Kidney epithelial cell (primary cell): ENCODE measurements at places on chromosomes 5 and 9. TPM values are rescaled to one million over a fixed set of nuclear protein-coding genes. Genes with fewer than 3 reads are reported as not detected.

DNA sequence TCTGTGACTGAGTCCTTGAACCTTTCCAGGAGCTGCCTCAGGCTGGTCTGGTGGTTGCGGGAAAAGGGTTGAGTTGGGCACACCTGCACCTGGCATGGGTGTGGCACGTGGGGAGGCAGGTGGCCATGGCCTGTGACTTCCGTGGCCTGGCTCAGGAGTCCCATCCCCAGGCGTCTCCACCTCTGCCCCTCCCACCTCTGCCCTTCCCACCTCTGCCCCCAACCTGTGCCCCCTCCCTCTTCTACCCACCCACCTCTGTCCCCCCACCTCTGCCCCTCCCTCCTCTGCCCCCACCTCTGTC, 1.9 kb upstream of the QRFP start:
- DNase-seq, result no peak

DNA sequence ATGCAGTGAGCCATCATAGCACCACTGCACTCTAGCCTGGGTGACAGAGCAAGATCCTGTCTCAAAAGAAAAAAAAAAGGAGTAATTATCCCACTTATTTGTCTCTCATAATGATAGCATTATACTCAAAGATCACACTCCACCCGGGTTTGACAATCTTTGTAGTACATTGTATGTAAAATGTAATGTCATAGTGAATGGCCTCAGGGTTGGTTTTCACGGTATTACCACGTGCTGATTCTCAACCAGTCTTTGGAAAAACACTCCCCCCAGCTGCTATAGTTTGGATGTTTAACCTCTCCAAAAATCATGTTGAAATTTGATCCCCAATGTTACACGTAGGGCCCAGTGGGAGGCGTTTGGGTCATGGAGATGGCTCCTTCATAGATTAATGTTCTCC, 402.4 kb upstream of the GRAMD2B start:
- no peak for DNase-seq

WNK2 gene
- 9.7 and 17.1 TPM in 2 replicates for total RNA-seq

RANBP6 gene
- 21.0 and 24.0 TPM in 2 replicates for total RNA-seq

DNA sequence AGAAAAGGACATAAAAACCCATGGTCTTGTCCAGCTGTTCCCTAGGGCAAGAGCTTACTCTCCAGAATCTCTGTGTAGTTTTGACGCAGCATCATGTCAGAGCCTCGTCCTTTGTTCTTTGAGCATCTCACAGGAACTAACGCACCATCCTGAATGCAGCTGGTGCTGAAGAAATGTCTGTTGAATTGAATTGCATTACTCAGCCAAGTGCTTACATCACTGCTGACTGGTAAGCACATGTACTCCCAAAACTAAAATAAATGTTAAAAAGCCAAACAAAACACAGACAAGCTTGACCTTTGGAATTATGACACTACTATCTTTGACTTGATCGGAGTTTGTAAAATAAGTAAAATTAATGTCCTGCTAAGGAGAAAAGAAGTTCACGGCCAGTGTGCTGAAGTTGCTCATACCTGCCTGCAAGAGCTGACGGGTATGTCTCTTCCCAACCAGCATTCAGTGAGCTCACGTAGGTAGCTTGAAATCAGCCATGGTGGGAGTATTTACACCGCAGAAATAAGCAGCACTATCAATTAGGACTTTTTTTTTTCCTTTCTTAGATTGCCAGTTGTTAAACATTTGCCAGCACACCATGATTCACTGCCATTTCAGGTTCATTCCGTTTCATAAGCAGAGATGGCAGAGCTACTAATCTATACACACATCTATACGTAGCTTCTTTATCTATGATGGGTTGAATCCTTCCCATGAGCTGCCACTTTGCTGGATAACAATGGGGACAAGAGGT, 310.6 kb upstream of the MSX2 start:
- no peak for DNase-seq

MYMK gene
- not detected in 2 replicates for total RNA-seq

GRCh38 chr5:51347704-51348103, 35.5 kb upstream of the ISL1 start:
- DNase-seq, result no peak

DNA sequence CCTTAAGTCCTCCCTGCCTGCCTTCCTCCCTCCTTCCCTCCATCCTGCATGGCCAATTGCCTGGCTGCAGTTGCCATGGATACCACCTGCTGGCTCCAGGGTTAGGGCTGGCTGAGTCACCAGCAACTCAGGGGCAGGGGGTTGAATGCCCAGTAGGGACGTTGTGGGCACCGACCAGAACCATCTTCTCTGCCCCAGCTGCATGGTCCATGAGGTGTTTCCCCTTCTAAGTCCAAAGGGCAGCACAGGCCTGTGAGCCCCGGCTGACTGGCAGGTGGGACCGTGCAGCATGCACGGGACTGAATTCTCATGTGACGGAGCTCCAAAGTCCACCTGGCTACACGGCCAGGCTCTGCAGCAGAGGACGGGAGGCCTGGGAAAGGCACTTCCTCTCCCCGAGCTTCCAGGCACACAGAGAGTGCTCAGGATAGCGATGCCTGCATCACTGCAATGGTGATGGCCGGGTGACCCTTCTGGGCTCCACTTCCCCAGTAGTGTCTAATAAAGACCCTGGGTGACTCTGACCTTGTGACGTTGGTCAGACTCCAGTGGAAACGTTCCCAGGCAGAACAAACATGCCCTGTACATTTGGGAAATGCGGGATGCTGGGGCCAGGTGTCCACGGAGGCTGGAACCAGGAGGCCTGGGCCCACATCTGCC, 5.7 kb downstream of the ASS1 start:
- DNase-seq, result no peak

GRCh38 chr9:83027153-83027891, 35.6 kb downstream of the RASEF start:
- DNase-seq, result peak; percentile 89

DNA sequence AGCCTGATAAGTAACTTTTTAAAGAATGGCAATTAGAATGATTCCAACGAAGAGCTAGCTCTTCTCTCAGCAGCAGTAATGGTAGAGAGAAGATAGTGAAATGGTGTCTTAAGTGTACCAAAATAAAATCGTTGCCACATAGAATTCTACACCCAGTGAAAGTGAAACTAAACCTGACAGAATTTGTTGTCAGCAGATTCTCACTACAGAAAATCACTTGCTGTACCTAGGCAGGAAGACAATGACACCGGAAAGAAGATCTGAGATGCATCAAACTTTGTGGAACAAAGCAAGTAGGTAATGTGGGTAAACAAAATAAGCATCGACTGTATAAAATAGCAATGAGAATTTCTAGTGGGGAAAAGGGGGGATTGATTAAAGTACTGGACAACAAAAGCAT, 20.7 kb upstream of the EBF1 start:
- DNase-seq, result no peak

QRFP gene
- total RNA-seq, result not detected in 2 replicates

DNA sequence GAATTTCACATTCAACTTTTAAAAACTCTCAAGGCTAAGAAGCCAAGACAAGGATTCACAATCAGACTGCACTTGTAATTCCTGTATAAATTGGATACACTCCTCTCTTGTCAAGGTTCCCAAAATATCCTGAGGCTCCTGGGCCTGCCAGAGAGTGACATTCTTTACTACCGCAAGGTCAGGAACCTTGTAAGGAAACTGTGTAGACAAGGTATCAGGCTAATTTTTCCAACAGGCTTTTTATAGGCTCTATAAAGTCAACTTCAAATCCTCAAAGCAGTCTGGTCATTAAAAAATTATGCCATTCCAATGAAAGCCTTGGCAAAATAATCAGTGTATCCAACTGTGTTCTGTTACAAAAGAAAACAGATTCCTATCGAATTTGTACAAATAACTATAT, 15.5 kb upstream of the PAIP1 start:
- no peak for DNase-seq

DRD1 gene
- total RNA-seq, result 0.07 TPM in 1 of 2 replicates, not detected in the other

- no peak for DNase-seq
Observed at GRCh38 chr5:9895302-9895645, 265.1 kb upstream of the TAS2R1 start.
